ENCODE measurements at places on chromosomes 11 and 22.

DNA sequence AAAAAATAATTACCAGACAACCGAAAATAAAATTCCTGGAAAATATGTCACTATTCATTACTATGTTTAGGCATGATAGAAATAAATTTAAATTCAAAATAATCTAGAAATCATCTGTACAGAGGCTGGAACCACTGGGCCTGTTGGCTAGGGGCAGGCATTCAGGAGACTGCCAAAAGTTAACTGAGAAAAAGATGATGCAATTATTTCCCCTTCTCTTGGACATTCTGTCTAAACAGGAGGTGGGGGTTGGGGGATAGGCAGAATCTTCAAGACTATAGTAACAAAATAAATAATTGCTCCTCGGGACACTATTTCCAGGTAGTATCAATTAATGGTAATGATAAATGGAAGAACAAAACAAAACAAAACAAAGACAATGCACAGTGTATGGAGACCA lies 14.1 kb downstream of the BTBD10 start:
- no peak for DNase-seq

DNA sequence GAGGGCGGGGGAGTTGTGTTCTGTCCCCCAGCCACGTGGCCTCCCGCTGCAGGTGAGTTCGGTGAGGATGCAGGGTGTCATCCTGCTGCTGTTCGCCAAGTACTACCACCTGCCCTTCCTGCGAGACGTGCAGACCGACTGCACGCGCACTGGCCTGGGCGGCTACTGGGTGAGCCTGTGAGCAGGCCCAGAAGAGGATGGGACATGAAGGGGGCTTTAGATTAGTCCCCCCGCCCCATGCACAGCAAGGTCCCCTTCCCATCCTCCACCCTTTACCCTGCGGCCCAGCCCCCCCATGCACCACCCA lies 4.1 kb downstream of the INPP5J start:
- DNase-seq = no peak

DNA sequence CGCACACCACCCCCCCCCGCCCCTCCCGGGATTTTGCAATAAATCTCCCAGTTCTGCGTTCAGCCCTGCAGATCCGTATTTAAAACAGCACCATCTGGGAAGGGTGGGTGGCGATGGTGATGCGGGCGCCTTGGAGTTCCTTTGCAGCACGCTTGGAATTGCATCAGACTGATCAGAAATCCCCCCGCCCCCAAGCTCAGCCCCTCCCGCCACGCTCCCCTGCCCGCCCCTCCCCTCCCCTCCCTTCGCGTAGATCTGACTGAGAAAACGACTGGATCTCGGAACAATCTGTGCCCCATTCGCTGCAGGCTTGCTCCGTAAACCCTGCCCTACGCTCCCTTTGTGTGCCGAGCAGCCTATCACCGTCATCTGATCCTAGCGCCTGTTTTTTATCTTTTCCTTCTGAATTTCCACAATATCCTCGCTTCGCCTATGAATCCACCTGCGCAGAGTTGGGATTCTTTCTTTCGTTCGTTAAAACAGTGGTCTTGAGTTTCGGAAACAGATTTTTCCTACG lies 18.1 kb upstream of the BDNF start:
- no peak for DNase-seq

DNA sequence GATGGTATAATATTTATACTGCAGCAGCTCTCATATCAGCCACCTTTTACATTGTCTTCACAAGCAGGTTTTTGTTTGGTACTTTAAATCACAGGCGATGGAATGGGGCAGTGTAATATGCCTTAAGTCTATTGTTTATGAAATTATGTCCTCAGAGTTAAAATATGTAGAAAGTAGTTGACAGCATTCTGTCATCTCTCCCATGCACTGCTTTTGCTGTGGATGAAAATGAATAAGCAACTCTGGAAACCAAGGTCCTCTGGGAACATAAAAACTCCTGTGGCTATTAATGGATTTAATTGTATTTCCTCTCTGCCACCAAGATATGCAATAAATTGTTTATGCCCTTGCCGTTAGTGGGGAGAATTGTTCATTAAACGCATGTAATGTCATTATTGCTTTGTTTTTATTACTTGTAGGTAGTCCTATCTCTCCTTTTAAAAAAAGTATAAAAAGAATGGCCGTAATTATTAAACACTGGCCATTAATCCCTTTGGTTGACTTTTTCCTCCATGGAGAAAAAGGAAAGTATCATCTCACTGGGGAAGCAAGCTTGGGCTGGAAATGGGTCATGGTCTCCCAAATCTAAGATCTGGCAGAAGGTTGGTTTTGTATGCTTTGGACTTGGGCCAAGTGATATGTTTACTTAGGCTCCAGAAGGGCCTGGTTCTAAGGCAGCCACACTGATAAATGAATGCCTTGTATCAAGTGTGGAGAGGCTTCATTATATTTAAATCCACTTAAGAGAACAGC lies 13.1 kb downstream of the PACS1 start:
- DNase-seq = no peak

GRCh38 chr11:122287401-122287800 lies 171.4 kb upstream of the BLID start:
- no peak for DNase-seq

DNA sequence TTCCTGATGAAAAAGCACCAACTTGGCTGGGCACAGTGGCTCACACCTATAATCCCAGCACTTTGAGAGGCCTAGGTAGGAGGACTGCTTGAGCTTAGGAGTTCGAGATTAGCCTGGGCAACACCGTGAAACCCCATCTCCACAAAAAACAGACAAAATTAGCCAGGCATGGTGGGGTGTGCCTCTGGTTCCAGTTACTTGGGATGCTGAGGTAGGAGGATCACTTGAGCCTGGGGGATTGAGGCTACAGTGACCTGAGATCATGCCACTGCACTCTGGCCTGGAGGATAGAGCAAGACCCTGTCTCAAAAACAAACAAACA lies 3.0 kb downstream of the HPS4 start:
- DNase-seq = no peak

- no peak for DNase-seq
Observed at GRCh38 chr11:71976551-71976950, 22.2 kb upstream of the IL18BP start.

Data from trophoblast cell (in vitro differentiated cells and primary cell).